Cardiac muscle cell (in vitro differentiated cells and primary cell): ENCODE measurements at places on chromosomes 12 and 14.
A peak's percentile ranks its signal among the peaks of the same experiment; 100 is the strongest.

DNA sequence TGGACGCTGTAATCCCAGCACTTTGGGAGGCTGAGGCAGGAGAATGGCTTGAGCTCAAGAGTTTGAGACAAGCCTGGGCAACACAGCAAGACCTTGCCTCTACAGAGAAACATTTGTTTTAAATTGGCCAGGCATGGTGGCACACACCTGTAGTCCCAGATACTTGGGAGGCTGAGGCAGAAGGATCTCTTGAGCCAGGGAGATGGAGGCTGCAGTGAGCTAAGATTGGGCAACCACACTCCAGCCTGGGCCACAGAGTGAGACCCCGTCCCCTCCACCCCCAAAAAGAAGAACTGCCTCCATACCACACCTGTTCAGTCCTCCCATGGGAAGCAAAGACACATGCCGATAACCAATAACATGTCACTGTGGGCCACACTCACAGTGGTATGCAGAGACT is 19.2 kb downstream of the CCDC85C start:
- DNase-seq = no peak

DNA sequence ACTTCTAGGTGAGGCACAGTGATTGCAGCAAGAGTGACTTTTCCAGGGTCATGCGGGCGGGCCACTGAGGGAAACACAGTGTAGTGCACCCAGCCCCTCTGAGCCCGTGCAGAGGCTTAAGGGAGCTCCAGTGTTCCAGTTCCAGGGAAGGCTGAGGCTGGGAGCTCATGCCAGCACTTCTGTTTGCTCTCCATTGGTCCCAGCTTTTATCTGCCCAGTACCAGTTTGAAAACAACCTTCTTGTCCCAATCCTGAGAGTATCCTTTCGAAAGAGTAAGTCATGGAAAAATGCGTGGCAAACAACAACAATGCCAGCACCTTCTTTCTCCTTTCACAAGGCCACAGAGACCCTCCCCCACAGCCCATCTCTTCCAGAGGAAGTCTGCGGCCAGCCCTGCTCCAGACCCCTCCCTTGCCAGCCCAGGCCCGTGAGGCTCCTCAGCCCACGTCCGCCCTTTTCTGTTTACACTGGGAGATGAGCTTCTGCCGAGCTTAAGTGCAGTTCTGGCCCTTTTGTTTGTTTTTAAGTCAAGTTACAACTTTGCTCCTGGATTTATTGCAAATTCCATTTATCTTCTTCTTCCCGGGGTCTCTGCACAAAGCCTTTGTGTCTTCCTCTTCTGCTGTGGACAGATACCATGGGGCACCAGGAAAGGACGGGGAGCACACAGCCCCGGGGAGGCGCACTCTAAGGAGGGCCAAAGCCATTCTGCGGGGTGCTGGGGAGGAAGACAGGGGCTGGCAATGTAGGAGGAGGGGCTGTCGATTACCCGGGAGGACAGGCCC is 185.6 kb downstream of the ZFP36L1 start:
- no peak for DNase-seq

GRCh38 chr14:68251769-68252100 is 432.2 kb downstream of the RAD51B start:
- no peak for DNase-seq

DNA sequence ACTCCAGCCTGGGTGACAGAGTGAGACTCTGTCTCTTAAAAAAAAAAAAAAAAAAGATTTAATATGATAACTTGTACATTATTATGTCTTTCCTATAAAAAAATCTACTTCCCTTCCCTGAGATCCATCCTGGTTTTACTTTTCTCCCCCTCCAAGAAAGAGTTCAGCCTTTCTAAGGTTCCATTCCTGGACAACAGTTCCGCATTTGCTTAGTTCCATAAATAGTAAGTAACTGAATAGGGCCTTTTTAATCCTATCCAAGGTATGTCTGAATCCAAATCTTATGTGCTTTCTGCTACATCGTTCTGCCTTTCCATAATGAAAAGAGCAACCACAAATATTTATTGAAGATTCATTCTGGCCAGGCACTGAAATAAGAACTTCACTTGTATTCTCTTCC is 187.8 kb downstream of the DACT1 start:
- no peak for DNase-seq

DNA sequence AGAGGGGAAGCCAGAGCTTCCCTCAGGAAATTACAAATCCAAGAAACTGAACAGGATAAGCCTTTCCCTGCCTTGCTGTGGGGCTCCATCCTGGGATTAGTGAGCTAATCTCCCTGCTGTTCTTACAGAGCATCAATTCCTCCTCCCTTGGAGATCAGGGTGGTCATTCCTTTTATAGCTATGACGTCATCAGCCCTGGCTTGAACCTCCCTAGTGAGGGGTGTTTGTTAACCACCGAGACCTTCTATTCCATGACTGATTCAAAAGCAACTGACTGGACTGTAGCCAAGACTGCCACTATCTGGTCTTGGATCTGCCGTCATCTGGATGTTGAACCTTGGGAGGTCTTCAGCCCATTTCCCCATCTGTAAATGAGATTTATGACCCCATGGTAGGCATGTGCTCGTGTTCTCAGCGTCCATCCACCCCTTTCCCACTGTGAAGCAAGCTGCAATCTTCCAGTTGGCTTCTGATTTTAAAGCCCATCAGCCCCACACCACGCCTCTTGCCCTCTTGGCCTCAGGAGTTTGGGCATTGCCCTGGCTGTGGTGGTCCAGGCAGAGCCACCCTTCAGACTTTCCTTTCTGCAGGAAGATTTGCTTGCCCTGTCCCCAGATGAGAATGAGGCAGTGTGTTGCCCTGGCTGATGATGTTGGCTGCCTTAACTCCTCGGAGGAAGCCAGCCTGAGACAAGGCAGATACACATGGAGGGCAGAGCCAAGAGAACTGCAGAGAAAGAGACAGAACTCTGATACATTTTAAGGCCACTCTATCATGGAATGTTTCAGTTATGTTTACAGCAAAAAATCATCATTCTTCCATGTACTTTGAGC is 59.6 kb upstream of the ACTN1 start:
- no peak for DNase-seq

DNA sequence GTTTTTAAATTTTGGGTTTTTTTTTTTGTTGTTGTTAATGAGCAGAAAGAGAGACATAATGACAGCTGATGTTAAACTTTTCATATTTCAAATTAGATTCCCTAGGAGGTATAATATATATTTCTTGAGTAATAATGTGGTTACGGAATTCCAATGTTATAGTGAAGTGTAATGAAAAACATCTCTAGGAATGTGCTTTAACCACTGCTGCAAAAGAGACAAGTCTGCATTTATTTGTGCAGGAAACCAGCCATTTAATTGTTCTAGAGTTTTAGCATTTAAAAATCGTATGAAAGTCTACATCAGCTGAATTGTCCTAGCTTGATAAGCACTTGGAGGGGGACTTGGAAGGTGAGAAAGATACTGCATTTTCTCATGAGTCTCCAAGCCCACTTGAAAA is 14.3 kb downstream of the SERPINA10 start:
- DNase-seq = no peak

DNA sequence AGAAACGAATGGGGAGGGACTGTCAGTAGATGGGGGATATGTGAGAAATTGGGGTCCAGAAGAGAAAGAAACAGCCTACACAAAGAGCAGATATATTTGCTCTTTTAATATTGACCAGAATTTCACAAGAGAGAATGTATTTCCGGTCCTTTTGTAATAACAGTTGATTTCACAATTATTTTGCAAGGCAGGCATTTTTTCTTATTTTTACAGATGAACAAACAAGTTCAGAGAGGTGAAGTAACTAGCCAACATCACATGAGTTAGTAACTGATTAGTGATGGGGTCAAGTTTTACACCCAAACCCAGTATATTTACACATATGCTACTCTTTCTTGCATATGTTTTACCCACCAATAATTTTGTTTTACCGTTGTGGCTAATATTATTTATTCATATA is 188.2 kb downstream of the NAV3 start:
- no peak for DNase-seq

- DNase-seq = no peak
These were observed 88.6 kb downstream of the VCPKMT start for GRCh38 chr14:50027816-50028215.

- DNase-seq = peak; percentile 85
These were observed 14.2 kb downstream of the ELK3 start for GRCh38 chr12:96208346-96208745.

DNA sequence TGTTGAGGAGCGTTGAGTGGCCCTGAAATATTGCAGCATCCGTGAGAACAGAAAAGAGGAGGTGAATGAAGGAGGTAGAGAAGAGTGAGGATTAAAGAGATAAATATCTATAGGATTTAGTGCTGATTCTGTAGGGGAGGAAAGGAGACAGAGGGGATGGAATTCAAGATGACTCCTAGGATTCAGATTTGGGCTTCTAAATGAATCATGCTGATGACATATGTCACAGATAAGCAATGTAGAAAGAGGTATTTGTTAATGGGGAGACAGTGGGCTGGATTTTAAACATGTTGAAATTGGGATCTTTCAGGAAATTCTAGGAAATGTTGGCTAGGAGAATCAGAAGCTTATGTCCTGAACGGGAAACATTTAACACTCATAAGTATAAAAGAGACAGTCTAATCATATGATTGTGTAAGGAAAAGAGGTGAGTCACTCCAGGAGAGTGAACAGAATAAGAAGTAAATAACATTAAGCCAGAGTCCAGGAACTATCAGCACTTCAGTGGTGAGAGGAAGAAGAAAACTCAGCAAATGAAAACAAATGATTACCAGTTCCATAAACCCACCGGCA is 58.1 kb upstream of the DIO2 start:
- peak; percentile 78 for DNase-seq

- DNase-seq = no peak
These were observed 360.9 kb downstream of the NAV3 start for GRCh38 chr12:78191611-78192010.

DNA sequence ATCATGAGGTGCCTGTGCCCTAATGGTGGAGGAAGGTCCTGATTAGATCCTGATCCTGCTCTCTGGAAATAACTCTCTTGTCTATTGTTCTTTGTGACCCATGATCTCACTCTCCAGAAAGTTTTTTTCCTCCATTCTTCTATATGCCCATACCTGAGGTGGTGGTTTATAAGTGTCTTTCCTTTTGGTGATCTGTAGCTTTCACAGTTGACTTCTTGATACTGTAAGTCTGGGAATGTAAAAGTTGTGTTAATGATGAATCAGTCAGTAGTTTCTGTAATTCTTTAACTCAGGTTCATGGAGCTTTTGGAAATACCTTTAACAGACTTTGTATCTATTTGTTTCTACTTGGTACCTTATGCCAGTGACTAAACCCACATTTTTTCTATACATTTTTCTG is 444.0 kb upstream of the FLRT2 start:
- no peak for DNase-seq
